Pancreas (tissue), 10 donors: ENCODE measurements at places on chromosomes 13 and 19.

DNA sequence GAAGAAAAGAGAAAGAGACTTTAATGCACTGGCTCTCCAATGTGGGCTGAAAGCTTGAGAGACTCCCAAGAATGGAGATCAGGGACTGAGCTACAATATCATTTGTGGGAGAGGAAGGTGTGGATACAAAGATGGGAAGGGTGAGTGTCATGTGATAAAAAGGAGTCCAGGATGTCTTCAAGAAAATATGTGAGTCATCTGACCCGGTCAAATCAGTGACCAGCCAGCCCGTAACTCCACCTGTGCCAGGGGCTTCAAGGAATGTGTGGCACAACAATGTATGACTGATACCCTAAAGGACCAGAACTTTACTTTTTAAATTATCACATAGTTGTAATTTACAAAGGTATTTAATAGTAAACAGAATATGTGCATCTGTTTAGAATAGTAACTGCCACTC lies 97.2 kb downstream of the DOCK9 start:
- H3K4me3 ChIP-seq, result no peak overlapping the region
- H3K27ac ChIP-seq, result no peak overlapping the region
- H3K36me3 ChIP-seq, result peaks cover 11% of the 10 kb centered on the region
- DNase-seq, result no peak
- no peaks in the 10 kb centered on the region for H3K4me1 ChIP-seq

GRCh38 chr19:3061182-3062161 lies 823 bp downstream of the TLE5 start:
- peak overlapping the region; percentile 92 for H3K27ac ChIP-seq
- H3K27me3 ChIP-seq, result no peaks in the 10 kb centered on the region
- peak; percentile 82 for DNase-seq
- H3K4me3 ChIP-seq, result peak overlapping the region; percentile 89

- no peak overlapping the region for H3K4me3 ChIP-seq
- no peak for DNase-seq
- H3K36me3 ChIP-seq, result no peaks in the 10 kb centered on the region
- no peaks in the 10 kb centered on the region for H3K27me3 ChIP-seq
- no peaks in the 10 kb centered on the region for H3K4me1 ChIP-seq
- no peak overlapping the region for H3K27ac ChIP-seq
These were observed 113.0 kb downstream of the SOX1 start for GRCh38 chr13:112179995-112180394.

DNA sequence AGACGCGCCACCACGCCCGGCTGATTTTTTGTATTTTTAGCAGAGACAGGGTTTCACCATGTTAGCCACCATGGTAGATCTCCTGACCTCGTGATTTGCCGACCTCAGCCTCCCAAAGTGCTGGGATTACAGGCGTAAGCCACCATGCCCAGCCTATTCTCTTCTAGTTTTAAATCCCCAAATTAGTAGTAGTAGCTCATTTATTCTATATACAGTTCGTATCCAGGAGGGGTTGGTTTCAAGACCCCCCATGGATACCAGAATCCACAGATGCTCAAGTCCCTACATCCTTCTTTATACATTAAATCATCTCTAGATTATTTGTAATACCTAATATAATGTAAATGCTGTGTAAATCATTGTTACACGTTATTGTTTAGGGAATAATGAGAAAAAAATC lies 2.0 kb downstream of the ZNF568 start:
- no peak overlapping the region for H3K4me3 ChIP-seq
- no peak for DNase-seq
- no peaks in the 10 kb centered on the region for H3K4me1 ChIP-seq
- H3K27ac ChIP-seq, result no peak overlapping the region

- no peak for DNase-seq
- no peaks in the 10 kb centered on the region for H3K27me3 ChIP-seq
- H3K4me1 ChIP-seq, result no peaks in the 10 kb centered on the region
- no peaks in the 10 kb centered on the region for H3K36me3 ChIP-seq
These were observed 38.0 kb downstream of the ITGBL1 start for GRCh38 chr13:101490406-101491015.

DNA sequence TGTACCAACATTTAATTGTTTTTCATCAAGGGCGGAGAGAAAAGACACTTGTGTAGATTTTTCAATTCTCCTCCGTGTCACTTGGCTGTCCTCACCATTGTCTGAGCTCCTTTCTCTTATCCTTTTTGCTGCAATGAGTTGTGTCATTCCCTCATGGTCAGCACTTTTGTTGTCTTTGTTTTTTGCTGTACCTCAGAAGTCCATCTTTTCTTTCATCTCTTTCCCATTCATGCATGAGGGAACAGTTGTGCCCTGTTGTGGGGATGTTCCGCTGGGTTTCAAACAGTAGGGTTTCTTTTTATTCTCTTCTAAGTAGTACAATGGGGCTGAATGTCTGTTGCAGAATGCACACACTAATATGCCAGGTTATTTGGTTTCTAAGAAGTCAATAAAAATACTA lies 222.6 kb downstream of the TM9SF2 start:
- H3K27ac ChIP-seq, result no peak overlapping the region
- no peak for DNase-seq
- H3K4me1 ChIP-seq, result peaks cover 10% of the 10 kb centered on the region
- no peaks in the 10 kb centered on the region for H3K36me3 ChIP-seq
- H3K27me3 ChIP-seq, result no peaks in the 10 kb centered on the region
- no peak overlapping the region for H3K4me3 ChIP-seq

GRCh38 chr13:43268632-43269031 lies 245.2 kb downstream of the DNAJC15 start:
- no peak overlapping the region for H3K4me3 ChIP-seq
- no peak for DNase-seq
- H3K27ac ChIP-seq, result peak overlapping the region; percentile 53
- no peaks in the 10 kb centered on the region for H3K27me3 ChIP-seq

DNA sequence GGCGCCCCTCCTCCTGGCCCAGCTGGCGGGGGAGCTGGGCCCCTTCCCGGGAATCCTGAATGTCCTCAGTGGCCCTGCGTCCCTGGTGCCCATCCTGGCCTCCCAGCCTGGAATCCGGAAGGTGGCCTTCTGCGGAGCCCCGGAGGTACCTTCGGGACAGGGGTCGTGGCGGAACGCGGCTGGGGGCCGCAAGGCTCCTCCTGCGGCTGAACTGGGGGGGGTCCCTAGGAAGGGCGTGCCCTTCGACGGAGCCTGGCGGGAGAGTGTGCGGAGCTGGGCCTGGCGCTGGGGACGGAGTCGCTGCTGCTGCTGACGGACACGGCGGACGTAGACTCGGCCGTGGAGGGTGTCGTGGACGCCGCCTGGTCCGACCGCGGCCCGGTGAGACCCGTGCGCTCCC lies 8.6 kb downstream of the ALDH16A1 start:
- H3K4me1 ChIP-seq, result no peaks in the 10 kb centered on the region
- DNase-seq, result no peak
- no peaks in the 10 kb centered on the region for H3K36me3 ChIP-seq
- no peaks in the 10 kb centered on the region for H3K27me3 ChIP-seq
- H3K4me3 ChIP-seq, result no peak overlapping the region
- no peak overlapping the region for H3K27ac ChIP-seq

DNA sequence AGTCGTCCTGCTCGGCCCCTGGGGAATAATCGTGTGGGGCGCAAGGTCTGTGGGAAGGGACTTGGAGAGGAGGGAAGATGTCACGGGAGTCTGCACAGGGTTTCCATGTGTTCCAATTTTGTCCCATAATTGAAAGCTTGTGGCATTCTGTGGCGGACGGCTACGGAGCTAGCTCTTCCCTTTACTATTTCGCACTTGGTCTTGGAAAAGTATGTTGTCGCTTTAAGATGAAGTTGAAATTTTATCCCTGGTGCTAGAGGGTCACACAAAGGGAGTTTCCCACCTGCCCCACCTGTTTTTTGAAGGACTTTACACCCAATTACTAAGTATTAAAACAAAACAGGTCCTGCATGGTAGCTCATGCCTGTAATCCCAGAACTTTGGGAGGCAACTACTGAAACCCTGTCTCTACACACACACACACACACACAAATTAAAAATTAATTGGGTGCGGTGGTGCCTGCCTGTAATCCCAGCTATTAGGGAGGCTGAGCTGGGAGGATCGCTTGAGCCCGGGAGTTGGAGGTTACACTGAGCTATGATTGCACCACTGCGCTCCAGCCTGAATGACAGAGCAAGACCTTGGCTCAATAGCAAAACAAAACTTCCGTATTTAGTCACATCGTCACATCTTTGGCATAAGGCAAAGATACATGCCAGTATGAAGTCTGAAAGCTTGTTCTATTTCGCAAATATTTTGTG lies 967 bp upstream of the TPT1 start:
- no peaks in the 10 kb centered on the region for H3K27me3 ChIP-seq
- peak overlapping the region; percentile 100 for H3K27ac ChIP-seq
- peak overlapping the region; percentile 38 for H3K4me3 ChIP-seq

DNA sequence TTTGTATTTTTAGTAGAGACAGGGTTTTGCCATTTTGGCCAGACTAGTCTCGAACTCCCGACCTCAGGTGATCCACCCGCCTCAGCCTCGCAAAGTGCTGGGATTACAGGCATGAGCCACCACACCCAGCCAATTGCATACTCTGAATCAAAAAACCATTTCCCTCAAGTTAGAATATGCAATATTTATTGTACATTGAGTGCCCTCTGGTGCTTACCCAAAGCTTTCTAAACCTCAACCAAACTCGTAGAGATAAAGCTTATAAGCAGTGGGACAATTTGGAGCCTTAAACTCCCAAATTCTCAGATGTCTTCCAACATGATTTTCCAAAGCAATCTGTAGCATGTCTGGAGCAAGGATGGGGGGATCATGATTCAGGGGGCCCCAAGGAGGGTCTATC lies 22.4 kb downstream of the RFXAP start:
- DNase-seq, result no peak
- no peaks in the 10 kb centered on the region for H3K36me3 ChIP-seq
- H3K27me3 ChIP-seq, result no peaks in the 10 kb centered on the region
- no peak overlapping the region for H3K4me3 ChIP-seq
- no peaks in the 10 kb centered on the region for H3K4me1 ChIP-seq
- H3K27ac ChIP-seq, result no peak overlapping the region

- no peaks in the 10 kb centered on the region for H3K4me1 ChIP-seq
- H3K27ac ChIP-seq, result no peak overlapping the region
- no peak overlapping the region for H3K4me3 ChIP-seq
- H3K36me3 ChIP-seq, result no peaks in the 10 kb centered on the region
These were observed 23.0 kb upstream of the USP29 start for GRCh38 chr19:57096685-57097361.

DNA sequence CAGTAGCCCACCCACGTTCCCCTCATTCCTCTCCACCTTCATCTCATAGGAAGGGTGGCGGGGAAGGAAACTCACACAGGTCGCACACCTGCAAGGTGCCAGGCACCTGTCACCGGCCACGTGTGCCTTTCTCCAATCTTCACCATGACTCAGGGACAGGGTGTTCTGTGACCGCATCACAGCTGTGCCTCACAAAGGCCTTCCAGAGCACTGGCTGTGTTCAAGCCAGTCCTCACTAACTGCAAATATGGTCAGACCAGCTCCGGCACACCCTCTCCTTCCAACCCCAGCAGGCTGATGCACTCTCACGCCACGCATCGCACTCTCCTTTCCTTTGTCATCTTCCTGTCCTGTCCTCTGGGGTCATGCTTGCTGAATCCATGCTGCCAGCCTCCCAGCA lies 415.9 kb downstream of the IRS2 start:
- no peaks in the 10 kb centered on the region for H3K4me1 ChIP-seq
- H3K4me3 ChIP-seq, result no peak overlapping the region
- H3K27me3 ChIP-seq, result no peaks in the 10 kb centered on the region
- no peak for DNase-seq
- no peaks in the 10 kb centered on the region for H3K36me3 ChIP-seq

DNA sequence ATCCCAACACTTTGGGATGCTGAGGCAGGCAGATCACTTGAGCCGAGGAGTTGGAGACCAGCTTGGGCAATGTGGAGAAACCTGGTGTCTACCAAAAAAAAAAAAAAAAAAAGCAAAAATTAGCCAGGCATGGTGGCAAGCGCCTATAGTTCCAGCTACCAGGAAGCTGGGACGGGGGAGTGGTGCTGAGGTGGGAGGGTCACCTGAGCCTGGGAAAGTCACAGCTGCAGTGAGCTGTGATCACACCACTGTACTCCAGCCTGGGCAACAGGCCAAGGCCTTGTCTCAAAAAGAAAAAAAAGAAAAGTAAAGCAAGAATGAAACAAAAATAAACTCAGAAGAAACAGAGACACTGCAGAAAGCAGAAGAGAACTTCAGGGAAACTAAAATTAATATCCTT lies 31.6 kb downstream of the MTRF1 start:
- peak overlapping the region; percentile 43 for H3K27ac ChIP-seq
- peak; percentile 93 for DNase-seq
- H3K27me3 ChIP-seq, result no peaks in the 10 kb centered on the region
- no peak overlapping the region for H3K4me3 ChIP-seq

GRCh38 chr19:41441321-41441945 lies 1.5 kb upstream of the ERICH4 start:
- H3K4me1 ChIP-seq, result no peaks in the 10 kb centered on the region
- no peaks in the 10 kb centered on the region for H3K27me3 ChIP-seq
- no peak for DNase-seq
- no peak overlapping the region for H3K27ac ChIP-seq
- no peaks in the 10 kb centered on the region for H3K36me3 ChIP-seq
- no peak overlapping the region for H3K4me3 ChIP-seq

GRCh38 chr13:109778102-109778542 lies 8.3 kb downstream of the IRS2 start:
- no peak for DNase-seq
- peaks cover 9% of the 10 kb centered on the region for H3K4me1 ChIP-seq
- H3K4me3 ChIP-seq, result no peak overlapping the region

DNA sequence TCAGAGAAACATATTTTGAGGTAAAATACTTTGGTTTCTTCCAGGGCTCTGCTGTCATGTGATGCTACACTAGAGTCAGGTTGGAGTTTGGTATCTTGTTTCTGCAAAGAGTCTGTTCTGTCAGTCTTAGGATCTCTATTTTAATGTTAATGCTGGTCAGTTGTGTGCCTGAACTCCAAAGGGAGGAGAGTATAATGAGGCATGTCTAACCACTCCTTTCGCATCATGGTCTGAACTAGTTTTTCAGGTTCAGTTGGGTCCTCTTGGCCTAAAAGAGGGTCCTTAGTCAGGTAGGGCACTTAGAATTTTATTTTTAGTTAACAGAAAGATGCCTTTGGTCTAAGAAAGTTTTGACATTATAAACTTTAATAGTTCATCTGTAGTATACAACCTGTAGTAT lies 78.2 kb downstream of the FNDC3A start:
- no peak for DNase-seq
- peaks cover 5% of the 10 kb centered on the region for H3K4me1 ChIP-seq
- no peak overlapping the region for H3K27ac ChIP-seq
- no peaks in the 10 kb centered on the region for H3K36me3 ChIP-seq
- no peak overlapping the region for H3K4me3 ChIP-seq

DNA sequence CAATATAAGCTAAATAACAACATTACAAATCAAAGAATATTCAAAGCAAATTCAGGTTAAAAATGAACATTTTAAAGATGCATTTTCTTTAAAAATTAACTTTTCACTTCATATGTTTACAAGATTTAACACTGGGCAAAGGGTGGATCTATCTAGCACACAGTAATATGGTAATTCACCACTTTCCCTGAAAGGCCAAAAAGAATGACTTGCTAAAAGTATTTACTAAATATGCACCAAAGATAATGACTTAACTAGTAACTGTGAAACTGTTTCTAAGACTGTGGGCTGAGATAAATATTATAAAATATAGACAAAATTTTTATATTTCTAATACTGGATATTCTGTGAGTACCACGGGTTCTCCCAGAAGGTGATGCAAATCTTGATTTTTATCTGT lies 4.5 kb upstream of the EEF1AKMT1 start:
- no peak for DNase-seq
- no peaks in the 10 kb centered on the region for H3K27me3 ChIP-seq
- no peaks in the 10 kb centered on the region for H3K36me3 ChIP-seq
- H3K4me1 ChIP-seq, result no peaks in the 10 kb centered on the region
- no peak overlapping the region for H3K4me3 ChIP-seq
- H3K27ac ChIP-seq, result no peak overlapping the region
